ENCODE measurements at places on chromosomes 2 and 18.

- no peak for DNase-seq
Observed at GRCh38 chr2:238659231-238659630, 188.7 kb upstream of the TWIST2 start.

DNA sequence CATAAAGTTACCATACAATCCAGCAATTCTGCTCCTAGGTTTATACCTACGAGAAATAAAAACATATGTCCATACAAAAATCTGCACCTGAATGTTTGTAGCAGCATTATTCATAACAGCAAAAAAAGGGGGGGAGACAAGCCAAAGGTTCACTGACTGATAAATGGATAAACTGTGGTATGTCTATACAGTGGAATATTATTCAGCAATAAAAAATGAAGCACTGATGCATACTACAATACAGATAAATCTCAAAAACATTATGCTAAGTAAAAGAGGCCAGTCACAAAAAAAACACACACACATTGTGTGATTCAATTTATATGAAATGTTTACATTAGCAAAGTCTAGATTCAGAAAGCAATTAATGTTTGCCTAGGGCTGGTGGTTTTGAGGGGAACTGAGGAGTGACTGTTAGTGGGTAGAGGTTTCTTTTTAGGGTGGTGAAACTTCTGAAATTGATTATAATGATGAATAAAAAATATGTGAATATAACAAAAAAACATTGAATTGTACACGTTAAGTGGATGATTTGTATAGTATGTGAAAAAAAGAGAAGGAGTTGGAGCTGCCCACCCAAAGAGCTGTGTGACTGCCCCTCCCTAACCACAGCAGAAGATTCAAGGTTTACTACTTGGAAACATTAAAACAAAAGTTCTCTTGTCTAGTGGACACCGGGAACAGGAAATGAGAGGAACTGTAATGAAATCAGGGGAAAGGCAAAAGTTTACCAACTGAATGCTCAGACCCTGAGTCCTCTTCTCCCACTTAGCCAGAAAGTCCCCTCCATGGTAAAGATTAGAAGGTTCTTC lies 13.4 kb downstream of the COLEC12 start:
- no peak for DNase-seq

DNA sequence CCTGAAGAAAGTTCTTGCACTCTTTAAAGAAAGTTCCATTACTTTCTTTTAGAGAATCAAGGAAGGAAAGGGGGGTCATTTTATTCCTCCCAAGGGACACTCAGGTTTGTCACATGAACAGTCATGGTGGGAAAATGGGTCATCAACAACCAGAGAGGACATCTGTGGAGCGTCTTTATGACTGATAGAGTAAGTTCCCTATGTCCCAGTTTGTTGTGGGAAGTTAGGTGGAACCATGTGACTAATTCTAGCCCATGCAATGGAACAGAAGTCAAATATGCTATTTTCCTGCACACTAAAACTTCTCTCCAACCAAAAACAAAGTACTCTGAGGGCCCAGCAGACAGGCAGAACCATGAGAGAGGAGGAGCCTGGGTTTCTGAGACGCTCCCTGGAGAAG lies 165.6 kb upstream of the SERTAD2 start:
- DNase-seq = no peak

DNA sequence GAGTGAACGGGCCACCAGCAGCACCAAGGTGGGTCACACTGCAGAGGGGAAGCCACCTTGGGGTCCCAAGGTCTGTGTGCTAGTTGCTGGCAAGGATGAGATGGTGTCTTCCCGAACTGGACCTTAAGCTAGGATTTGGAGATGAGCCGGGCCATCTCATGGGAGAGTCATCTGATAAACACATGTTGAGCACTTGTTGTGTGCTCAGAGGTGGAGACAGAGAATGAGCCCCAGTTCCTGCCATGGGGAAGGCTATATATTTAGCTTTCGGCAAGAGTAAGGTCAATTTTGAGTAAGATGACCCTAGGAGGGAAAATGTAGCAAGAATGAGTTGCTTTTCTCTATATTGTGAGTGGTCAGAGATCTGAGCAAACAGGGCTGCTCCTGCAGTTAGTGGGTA lies 41.4 kb upstream of the RPL31 start:
- DNase-seq = no peak

DNA sequence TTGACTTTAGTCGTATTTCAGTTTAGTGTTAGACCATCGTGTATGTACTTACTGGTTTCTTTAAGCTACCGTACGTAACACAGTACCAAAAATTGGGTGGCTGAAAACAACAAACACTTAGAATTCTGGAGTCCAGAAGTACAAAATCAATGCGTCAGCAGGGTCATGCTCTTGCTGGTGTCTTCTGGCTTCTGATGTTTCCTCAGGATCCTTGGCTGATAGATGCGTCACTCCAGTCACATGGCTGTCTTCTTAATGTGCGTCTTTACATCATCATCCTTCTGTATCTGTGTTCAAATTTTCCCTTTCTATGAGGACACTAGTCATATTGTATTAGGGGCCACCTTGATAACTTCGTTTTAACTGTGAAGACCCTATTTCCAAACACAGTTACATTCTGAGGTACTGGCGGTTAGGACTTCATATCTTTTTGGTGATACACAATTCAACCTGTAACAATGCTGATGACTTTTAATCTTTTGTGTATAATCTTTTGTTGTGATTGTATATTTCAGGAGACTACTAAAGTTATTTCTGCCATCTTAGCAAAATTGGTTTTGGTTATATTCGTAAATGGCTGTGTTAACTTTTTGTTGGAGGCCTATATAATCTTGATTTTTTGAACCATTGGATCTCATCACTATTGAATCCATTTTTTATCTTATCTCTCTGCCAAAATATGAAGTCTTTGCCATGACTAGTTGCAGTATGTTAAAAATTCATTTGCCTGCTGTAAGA lies 25.4 kb downstream of the ACTR3 start:
- DNase-seq = no peak

- DNase-seq = no peak
Observed at GRCh38 chr2:131035826-131036231, 57.4 kb downstream of the FAM168B start.
